ENCODE measurements at places on chromosomes 16 and 17.

DNA sequence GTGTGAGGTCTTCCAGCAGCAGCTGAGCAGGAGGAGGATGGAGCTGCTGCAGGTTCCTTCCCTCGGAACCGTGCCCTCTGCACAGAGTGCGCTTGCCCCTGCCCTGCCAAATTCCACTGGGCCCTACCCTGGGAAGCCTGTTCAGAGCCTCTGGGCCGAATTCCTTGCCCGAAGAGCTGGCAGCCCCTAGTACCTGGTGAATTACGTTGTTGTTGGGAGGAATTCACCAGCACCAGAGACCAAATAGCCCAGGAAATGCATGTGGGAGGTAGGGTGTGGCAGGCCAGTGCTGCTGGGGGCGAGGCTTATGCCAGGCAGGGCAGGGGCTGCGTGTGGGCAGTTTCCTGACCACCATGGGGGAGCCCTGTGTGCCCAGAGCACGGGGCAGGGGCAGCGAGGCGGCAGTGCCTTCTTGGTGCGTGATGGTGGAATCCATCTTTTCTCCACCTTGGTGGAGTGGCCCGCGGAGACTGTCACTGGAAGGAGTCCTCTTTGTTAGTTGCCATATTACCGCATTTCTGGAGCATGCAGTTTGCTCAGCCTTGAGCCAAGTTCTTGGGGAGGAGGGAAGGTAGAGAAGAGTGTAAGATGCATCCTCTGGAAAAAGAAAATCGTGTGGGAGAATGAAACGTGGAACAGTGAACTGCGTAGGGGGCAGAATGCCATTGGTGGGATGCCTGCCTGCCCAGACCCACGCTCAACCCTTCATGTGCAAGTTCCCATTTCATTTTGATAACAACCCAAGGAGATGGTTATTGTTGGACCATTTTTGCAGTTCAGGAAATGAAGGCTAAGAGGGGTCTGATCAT is 2.3 kb downstream of the MRC2 start:
- DNase-seq = no peak

- no peak for DNase-seq
Measured at GRCh38 chr16:79903471-79903870, 302.9 kb upstream of the MAF start.

DNA sequence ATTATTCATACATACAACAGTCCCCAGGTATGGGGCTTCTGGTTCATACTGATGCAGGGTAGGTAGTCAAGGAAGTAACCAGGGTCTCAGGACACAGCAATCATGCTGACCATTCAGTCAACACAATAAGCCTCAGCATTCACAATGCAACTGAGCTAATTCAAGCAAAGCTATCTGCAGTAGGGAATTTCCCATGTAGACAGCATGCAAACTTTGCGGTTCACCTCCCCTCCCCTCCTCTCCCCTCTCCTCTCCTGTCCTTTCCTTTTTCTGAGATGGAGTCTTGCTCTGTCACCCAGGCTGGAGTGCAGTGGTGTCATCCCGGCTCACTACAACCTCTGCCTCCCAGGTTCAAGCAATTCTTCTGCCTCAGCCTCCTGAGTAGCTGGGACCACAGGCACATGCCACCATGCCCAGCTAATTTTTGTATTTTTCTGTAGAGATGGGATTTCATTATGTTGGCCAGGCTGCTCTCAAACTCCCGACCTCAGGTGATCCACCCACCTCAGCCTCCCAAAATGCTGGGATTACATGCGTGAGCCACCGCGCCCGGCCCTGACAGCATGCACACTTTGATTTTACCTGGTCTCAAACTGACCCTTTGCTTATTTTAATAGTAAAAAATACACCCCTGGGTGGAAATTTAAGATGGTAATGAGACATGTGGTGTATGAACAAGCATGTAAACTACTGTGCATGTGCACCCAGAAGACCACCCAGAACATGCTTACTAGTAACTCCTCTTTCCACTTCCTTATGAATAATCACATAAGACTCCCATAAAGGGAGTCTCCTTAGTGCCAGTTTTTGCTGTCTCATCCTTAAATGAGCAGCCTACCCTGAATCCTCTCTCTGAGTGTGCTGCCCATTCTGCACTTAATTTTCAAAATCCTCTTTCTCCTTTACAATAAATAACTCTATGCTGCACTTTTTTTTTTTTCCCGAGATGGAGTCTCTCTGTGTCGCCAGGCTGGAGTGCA is 9.3 kb upstream of the RNF135 start:
- no peak for DNase-seq

GRCh38 chr17:40472733-40473452 is 28.5 kb downstream of the TNS4 start:
- DNase-seq = no peak

GRCh38 chr17:57875290-57876022 is 25.6 kb upstream of the MRPS23 start:
- DNase-seq = no peak

GRCh38 chr16:70730031-70730430 is 44.2 kb upstream of the MTSS2 start:
- no peak for DNase-seq

GRCh38 chr16:9437115-9437514 is 345.7 kb downstream of the HAPSTR1 start:
- no peak for DNase-seq

DNA sequence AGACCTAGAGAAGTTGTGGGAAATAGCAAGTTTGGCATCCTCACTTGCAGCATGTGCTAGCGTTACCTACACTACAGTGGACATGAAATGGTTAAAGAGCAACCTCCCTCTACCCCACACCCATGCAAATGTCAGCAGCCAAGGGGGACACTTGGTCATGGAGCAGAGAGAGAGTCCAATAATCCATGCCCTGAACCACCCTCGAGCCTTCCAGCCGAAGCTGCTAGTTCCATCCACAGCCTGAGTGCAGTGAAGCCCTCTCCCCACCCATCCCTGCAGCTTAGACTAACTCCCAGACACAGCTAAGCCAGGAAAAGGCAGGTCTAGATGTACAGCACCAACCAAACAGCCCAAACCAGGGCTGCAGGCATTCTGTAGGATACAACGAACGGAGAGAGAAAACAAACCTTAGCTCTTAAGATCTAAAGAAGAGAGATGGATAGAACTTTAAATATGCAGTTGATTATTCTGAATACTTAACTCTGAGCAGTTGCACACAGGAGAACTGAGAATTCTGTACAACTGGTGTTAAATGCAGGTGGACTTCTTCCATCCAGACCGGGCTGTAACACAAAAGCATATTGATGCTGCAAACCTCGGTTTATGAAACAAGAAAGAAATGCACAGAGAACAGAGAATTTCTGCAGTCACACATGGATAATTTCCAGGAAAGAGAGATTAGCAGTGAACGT is 93.8 kb downstream of the SALL1 start:
- DNase-seq = no peak

DNA sequence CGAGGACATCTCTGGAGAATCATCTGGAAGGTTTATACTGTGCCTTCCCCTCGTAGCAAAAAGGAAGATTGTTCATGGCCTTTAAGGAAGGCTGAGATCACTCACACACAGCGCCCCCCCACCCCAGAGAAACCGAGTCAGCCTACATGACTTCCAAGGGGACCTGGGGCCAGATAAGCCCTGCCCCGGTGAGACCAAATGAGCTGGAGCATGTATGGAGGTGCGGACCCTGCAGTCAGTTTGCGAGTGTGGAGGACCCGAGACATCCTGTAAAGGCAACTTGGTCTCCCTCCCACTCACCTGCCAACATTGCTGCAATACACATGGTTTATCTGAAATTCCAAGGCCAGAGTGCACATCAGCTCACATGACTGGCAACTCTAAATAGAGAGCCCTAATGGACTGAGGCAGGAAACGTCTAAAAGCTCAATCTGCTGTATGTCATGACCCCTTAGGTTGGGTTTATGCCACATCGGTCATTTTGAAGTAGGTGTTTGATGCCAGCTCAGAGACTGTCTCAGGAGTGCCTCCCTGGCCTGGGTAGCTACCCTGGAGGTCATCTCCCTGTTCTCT is 233.6 kb downstream of the CPPED1 start:
- DNase-seq = no peak

DNA sequence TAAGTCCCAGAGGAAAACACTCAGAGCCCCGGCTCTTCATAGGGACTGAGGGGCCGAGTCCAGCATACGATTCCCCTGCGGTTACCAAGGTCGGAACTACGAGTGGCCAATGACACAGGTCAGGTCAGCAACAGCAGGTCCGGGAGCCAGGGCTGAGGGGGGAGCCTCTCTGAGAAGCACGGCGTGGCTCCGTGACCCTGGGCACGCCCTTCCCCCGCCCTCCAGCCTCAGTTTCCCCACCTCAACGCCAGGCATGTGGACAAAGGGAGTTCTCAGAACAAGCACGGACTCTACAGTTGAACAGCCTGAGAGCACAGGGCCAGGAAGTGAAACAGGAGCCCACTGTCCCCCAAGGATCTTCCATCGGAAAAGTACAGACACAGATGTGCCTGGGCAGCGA is 25.6 kb downstream of the TPSD1 start:
- no peak for DNase-seq

DNA sequence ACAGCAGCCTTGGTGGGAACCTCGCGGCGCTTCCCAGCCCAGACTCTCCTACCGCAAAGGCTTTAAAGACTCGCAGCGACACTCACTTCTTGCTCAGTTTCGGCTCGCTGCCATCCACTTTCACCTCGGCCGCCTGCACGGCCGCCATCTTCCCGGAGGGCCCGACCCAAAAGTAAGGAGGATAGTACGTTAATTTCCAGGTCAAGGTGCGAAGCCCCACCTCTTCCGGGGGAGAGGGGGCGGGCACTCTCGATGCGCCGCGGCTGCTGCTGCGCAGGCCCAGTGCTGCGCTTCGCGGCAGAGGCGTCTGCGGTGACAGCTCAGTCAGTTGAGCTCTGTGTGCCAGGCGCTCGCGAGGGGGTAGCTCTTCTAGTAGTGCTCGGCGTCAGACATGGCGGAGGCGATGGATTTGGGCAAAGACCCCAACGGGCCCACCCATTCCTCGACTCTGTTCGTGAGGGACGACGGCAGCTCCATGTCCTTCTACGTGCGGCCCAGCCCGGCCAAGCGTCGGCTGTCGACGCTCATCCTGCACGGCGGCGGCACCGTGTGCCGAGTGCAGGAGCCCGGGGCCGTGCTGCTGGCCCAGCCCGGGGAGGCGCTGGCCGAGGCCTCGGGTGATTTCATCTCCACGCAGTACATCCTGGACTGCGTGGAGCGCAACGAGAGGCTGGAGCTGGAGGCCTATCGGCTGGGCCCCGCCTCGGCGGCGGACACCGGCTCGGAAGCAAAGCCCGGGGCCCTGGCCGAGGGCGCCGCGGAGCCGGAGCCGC is at the start of the genes KARS1 and TERF2IP:
Gene KARS1, minus strand, starts transcription at position 174 of the 773 bp plus-strand sequence. Its CDS starts 26 bp downstream, at position 148.
Gene TERF2IP, plus strand, starts transcription at position 282 of the 773 bp plus-strand sequence. Its CDS starts 110 bp downstream, at position 392.
- peak; percentile 62 for DNase-seq

DNA sequence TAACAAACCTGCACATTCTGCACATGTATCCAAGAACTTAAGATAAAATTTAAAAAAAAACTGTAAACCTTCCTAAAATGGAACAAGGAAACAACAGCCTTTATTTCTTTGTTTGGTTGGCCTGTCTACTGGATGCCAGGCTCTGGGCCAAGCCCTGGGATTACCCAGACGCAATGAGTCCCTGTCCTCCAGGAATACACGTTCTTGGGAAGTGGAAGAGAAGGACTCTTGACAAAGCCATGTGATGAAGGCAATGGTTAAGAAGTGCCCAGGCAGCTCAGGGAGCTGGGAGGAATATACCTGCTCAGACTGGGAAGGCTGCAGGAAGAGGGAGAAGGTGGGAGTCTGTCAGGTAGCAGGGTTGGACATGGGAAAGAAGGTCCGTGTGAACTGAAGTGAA is 115.4 kb downstream of the AXIN2 start:
- no peak for DNase-seq

DNA sequence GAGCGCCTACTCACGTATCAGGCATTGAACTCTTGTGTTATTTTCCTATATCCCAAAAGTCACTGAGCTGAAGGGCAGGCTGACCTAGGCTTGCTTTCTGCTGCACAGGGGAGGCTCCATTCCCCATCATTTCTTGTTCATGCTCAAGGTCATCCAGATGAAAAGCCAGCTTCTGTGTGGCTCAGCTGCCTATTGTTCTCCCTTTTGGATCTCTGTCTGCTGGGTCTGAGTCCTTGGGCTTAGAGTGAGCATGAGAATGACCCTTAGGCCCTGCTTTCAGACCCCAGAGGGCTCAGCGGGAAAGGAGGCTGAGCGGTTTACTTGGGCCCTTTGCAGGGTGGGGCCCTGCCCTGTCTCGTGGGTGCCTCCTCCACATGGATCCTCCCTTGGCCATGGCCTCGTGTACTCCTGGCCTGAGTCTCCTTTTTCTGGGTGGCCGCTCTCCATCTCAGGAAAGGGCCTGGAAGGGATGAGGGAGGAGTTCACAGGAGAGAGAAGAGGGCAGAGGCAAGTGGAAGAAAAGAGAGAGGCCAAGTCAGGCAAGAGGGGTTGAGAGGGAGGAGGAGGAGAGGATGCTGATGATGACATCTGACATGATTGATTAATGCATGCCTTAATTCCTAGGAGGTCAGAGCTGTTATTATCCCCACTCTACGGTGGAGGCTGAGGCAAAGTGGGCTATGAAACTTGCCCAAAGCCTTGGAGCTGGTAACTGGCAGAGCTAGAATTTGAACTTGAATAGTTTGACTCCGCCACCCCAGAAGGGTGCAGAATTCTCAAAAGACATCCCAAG is 19.8 kb upstream of the MAP3K14 start:
- no peak for DNase-seq

DNA sequence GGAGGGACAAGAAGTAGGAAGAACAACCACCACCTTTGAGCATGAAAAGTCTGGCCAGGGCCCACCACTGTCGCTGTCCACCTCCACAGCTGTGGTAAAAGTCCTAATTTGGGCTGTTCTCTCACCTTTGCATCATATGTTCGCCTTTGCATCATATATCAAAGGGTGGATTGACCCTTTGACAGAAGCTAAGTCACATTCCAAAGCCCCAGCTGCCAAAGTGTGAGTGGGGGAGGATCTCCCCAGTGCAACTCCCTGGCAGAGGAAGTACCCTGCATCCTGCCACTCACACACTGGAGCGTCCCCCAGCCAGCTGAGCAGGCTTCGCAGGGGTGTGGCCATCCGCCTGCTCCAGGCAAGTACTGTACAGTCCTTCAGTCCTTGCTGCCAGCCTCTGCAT is 12.7 kb upstream of the SPECC1 start:
- no peak for DNase-seq

DNA sequence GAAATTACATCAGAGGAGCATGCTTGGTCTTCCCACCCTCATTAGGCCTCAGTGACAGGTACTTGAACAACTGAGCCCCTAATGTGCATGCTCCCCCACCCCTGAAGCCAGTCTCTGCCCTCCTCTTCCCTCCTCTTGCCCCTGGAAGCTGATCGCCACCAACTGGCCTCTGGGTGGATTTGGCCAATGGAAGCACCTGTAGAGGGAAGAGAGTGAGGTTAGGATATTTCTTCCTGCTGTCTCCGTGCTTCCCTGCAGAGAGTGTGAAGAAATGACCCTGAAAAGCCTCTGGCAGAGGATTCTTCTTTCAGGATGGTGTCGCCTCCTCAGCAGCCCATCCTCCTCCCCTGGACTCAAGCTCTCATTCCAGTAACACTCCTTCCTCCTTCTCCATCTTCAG is 5.9 kb upstream of the CBLN1 start:
- no peak for DNase-seq

- no peak for DNase-seq
Measured at GRCh38 chr17:80260791-80261158, at the start of gene RNF213. Gene RNF213, plus strand, starts transcription at chr17:80260852. Its CDS starts 2,830 bp downstream, at chr17:80263682.

- DNase-seq = no peak
Measured at GRCh38 chr16:87165151-87165550, 152.0 kb downstream of the C16orf95 start.

Data from NCI-H2081 treated with DMSO at 0.1 percent for 48 hours (cell line).